GM04504 (cell line): ENCODE measurements at places on chromosomes 5 and 9.

GRCh38 chr9:124202447-124202971 is 55.2 kb upstream of the NEK6 start:
- DNase-seq, result no peak

DNA sequence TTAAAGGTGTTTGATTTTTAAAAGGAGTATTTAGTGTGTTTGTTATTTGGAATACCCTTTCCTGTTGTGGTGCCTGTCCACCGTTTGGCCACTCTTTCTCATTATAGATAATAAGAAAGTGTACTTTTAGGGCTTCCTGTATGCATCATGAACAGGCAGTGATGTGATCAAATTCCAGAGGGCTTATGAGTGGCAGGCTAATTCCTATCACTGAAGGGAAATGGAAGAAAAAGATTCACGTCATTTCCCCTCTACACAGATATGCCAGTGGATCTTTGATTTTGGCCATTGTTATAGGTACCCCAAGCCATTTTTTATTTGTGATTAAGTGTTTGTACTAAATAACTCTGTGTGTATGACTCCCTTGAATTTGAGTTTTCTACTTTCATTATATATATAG is 37.1 kb downstream of the RPS6 start:
- no peak for DNase-seq

GRCh38 chr5:94218374-94218773 is 400.0 kb downstream of the KIAA0825 start:
- DNase-seq, result peak; percentile 68

GRCh38 chr5:106600803-106601202 is 1069.9 kb downstream of the EFNA5 start:
- DNase-seq, result no peak

DNA sequence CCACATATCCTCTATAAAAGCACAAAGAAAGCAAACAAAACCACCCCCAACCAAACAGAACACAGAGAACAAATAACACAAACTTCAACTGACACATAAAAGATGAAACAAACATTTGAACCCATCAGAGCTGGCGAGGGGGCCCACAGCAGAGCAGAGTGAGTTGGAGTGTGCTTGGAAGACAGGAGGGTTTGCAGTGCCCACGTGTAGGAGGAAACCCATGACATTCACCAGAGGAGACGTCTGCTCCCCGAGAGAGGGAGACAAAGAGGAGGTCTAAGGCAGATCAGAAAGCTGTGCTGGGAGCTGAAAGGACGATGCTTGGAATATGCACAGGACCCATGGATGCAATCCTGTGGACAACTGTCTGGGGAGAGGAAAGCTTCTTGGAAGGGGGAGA is 27.0 kb downstream of the MRPL36 start:
- DNase-seq, result peak; percentile 20

DNA sequence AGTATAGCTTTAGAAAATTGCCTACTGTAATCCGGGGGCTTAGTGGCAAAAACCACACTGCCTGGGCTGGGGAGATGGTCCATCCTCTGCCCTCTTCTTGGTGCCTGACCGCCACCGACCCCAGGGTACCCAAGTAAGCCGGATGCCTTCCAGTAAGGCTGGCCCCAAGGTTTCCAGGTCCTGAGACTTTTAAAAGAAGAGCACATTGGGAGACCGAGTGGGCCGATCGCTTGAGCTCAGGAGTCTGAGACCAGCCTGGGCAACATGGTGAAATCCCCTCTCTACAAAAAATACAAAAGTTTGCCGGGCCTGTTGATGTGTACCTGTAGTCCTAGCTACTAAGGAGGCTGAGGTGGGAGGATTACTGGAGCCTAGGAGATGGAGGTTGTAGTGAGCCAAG is 406.7 kb upstream of the IRX4 start:
- no peak for DNase-seq

GRCh38 chr5:137491121-137491520 is 8.0 kb downstream of the SPOCK1 start:
- DNase-seq, result no peak

GRCh38 chr9:132181796-132182313 is 20.0 kb downstream of the NTNG2 start:
- DNase-seq, result no peak

DNA sequence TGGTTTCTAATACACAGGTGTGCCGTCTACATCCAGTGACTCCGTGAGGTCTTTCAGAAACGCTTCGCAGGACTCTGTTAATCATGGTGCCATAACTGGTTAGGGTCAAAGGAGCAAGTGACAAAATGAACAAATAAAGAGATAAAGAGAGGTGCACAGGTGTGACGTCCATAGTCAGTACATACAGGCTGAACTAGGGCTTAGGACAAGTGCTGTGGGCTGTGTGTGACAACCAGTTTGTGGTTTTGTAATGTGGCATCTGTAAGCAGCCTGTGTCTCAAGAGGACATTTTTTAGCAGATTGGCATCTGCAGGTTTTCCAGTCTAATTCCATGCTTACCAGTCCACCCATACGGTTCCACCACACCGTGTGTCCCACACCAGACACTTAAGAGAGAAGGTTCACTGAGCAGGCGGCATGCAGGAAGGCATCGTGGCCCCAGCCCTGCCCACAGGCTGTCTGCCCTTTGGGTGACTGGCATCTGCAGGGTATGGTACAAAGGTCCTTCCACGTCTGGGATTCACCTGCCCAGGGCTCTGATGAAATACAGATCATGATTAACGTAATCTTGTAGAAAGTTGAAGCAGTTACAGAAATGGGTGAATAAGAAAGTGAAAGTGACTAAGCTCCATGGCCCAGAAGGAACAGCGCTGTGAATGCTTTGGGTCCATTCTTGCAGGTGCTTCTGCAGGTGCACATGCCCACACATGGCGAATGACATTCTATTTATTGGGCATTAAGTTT is 26.9 kb downstream of the SRD5A1 start:
- DNase-seq, result no peak

GRCh38 chr9:80498001-80498555 is 926.3 kb downstream of the TLE4 start:
- no peak for DNase-seq

DNA sequence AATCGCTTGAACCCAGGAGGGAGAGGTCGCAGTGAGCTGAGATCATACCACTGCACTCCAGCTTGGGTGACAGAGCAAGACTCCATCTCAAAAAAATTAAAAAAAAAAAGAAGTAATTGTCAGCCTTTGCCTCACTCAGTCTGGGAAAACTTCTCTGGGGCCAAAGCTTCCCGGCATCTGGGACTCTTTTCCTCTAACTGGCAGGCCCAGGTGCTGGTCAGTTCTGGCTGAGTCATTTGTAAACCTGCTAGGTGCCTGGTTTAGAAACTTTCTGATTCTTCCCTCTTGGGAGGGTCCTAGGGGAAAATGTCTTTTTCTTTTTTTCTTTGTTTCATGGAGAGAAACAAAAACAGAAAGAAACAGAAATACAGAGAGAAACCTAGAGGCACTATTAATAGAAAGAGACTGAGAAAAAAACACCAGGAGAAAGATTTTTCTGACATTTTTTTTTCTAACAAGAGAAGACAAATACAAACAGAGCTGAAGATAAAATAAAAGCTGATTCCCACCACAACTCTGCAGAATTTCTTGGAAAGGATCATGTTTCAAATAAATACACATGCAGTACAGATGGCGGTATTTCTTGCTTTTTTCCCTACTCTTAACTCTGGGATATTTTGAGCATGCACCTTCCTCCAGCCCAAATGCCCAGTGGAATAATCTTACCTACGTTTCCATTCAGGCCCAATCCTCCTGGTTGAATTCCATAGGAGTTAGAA is 22.1 kb upstream of the UBAP2 start:
- DNase-seq, result no peak

DNA sequence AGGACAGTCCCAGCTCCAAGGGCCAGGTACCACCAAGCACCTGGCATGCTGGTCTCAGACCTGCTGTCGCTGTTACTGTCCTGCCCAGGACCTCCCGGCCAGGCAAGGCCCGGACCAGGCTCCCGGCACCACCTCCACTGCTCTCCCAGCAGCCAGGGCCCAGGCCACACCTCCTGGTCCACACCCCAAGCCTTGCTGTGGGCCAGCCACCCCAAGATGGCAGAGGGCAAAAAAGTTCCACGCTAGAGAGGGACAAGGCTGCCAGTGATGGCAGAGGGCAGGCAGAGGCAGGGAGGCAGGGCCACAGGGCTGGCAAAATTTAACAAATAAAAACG is 1.1 kb downstream of the DNLZ start:
- DNase-seq, result no peak

- DNase-seq, result no peak
Observed at GRCh38 chr9:16514131-16514530, 356.3 kb downstream of the BNC2 start.

GRCh38 chr9:85703398-85703797 is 38.4 kb downstream of the AGTPBP1 start:
- DNase-seq, result no peak

GRCh38 chr5:115432691-115433090 is 111.9 kb downstream of the FEM1C start:
- DNase-seq, result no peak

DNA sequence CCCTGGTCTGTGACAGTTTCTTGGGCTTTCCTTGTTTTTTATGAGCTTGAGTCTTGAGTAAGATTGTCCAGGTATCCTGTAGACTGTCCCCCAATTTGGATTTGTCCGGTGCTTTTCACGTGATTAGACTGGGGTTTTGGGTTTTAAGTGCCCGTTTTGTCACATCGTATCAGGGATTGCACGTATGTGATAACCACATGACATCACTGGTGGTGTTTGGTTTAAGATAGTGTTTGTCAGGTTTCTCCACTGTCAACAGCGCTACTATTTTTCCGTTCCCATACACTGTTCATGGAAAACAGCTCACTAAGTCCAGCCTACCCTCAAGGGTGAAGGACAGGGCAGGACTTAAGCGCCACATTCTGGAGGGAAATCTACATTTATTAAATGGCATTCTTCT is 39.7 kb downstream of the LMNB1 start:
- no peak for DNase-seq

GRCh38 chr5:78705826-78706225 is 57.3 kb upstream of the LHFPL2 start:
- no peak for DNase-seq

- DNase-seq, result no peak
Observed at GRCh38 chr5:1414311-1415058, 30.8 kb downstream of the SLC6A3 start.

- no peak for DNase-seq
Observed at GRCh38 chr5:139969318-139969717, 73.8 kb downstream of the NRG2 start.

DNA sequence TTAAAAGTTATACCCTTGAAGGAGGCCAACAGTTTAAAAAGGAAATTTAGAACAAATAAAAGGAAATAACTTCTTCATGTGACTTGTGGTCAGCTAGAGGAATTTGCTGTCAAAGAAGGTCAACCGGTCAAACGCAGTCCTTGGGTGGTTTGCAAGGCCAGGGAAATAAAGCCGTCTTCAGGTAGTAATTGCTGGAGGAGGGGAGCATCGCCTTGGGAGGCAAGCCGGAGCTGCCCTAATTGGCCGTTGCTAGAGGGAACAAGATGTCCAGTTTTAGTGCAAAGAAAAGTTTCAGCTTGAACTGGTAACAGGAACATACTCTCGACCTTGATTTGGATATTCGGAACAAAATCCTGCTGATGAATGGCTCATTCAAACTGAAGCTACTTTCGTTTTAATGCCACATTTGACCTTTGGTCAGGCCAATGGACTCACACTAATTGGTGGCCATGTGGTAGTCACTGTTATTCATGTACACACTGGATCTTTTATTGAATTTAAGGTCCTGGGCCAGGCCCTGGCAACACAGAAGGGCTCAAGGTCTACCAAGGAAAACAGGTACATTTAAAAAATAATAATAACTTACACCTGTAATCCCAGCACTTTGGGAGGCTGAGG is 47.0 kb upstream of the MYO10 start:
- no peak for DNase-seq

DNA sequence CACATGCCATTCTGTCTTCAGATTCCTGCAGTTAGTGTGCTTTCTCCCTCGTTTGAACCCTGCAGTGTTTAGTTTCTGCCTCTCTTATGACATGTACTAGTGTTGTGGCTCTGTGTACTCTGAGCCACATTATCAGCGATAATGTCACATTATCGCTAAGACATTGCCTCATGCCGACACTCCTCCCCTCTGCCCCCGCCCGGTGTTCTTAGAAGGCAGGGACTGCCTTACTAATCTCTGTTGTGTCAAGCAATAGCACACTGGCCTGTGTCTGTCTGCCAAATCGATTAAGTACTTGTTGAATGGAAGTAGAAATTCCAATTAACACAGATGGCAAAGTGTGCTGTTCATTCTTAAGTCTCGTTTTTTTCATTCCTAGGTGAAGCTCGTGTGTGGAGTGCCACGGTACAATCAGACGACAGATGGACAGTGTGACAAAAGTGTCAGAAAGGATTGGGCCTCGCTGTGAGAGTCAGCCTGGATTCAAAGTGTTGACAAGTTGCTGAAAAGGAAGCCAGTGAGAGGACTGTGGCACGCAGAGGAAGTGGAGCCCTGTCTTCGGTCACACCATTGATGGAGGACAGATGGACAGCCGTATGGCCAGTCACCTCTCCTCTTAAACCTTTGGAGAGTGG is 10.5 kb downstream of the PIK3R1 start:
- DNase-seq, result no peak
